WTC11 (cell line): ENCODE measurements at places on chromosomes 5 and 9.

- H3K27me3 ChIP-seq = no peaks in the 10 kb centered on the region; the same call in 1 of the 2 replicates
- no peaks in the 10 kb centered on the region for H3K4me1 ChIP-seq
- no peaks in the 10 kb centered on the region for H3K36me3 ChIP-seq
- no peak for DNase-seq
- H3K4me3 ChIP-seq = no peak overlapping the region
Measured at GRCh38 chr5:142036918-142037317, 24.1 kb upstream of the GNPDA1 start.

DNA sequence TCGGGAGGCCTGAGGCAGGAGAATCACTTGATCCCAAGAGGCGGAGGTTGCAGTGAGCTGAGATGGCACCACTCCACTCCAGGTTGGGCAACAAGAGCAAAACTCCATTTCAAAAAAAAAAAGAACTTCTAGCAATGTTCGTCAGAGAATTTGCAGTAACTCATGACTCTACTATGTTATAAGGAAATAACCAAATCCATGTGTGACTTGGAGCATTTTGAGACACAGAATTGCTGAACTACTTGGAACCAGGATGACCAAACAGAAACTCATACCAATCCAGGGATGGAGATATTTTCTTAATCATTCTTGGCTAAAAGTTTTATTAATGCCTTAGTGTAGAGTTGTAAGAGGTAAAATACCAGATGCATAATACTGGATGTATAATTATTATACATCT lies 99.9 kb upstream of the BNC2 start:
- no peak overlapping the region for H3K27ac ChIP-seq
- H3K27me3 ChIP-seq = no peaks in the 10 kb centered on the region
- H3K36me3 ChIP-seq = peaks cover 9% of the 10 kb centered on the region

DNA sequence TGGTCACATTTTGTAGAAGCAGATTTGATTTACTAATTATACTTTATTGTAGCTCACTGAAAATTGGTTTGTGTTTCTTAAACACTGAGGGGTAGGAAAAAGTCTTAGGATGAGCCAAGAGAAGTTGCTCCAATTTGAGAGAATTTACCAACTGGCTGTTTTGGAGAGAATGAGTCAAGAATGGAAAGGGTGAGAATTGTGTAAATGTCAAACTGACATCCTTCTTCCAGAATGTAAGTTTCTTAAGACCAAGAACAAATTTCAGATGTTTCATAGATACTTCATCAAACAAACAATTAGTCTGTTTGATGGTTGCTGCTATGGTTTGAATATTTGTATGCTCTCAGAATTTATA lies 106.2 kb upstream of the TXNDC8 start:
- no peak overlapping the region for H3K4me3 ChIP-seq
- H3K27ac ChIP-seq = no peak overlapping the region
- no peaks in the 10 kb centered on the region; the same call in 1 of the 2 replicates for H3K27me3 ChIP-seq
- no peaks in the 10 kb centered on the region for H3K4me1 ChIP-seq
- H3K36me3 ChIP-seq = peaks cover 9% of the 10 kb centered on the region

DNA sequence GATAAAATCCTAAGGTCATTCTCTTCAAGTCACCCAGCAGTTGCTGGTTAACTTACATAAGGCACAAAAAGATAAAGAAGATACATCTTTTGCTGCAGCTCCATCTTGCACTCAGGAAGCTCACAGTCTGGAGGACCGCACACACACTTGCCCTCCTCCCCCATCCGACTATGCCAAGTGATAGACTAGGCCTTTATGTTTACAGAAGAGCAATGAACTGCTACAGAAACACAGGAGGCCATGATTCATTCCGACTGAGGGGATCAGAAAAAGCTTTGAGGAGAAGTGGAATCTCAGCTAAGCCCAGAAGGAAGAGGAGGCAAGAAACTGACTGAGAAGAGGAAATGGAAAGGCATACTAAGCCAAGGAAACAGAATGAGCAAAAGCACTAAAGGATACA lies 17.4 kb downstream of the NRG2 start:
- H3K4me1 ChIP-seq = peaks cover 4% of the 10 kb centered on the region; the same call in 1 of the 2 replicates
- H3K4me3 ChIP-seq = no peak overlapping the region
- no peaks in the 10 kb centered on the region for H3K36me3 ChIP-seq
- DNase-seq = no peak
- H3K27me3 ChIP-seq = peaks cover 62% of the 10 kb centered on the region

DNA sequence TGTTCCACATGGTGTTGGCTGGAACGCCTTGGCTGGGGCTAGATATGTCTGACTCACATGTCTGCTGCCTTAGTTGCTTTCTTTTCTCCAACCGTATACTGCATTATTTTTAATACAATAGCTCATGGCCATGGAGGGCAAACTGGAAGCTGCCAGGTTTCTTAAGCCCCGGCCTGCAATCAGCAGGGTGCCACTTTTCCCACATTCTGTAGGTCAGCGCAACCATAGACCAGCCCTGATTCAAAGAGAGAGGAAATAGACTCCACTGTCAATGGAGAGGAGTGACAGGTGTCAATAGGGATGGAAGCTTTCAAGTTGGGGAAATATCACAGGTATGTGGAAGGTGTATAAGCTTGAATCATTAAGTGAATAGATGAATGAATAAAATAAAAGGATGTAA lies 60.5 kb downstream of the TARS1 start:
- no peak for DNase-seq
- H3K27me3 ChIP-seq = no peaks in the 10 kb centered on the region
- H3K27ac ChIP-seq = no peak overlapping the region
- H3K4me1 ChIP-seq = 0 out of 2 replicates have a peak, but pooled peaks cover 3% of the 10 kb centered on the region
- H3K36me3 ChIP-seq = no peaks in the 10 kb centered on the region

DNA sequence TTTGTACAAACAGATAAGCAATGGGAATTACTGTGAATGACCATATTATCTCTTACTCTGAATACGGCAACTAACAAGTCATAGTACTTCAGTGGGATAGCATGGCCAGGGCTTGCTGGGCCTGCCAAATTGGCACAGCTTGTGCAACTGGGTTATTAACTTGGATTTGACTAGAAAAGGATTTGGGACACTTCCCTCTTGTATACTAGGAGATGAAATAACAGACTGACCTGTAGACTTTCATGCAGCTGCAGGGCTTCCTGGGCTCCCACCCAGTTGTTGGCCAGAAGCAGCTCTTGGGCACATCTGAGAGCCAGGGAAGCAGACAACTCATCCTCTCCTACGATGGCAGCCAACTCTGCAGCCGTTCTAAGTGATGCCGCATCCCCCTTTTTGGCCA lies 39.8 kb downstream of the CNOT8 start:
- no peaks in the 10 kb centered on the region for H3K4me1 ChIP-seq
- H3K27me3 ChIP-seq = no peaks in the 10 kb centered on the region
- DNase-seq = no peak
- H3K36me3 ChIP-seq = peaks cover 84% of the 10 kb centered on the region
- no peak overlapping the region for H3K4me3 ChIP-seq
- H3K27ac ChIP-seq = no peak overlapping the region

GRCh38 chr9:92794426-92794825 lies 29.8 kb upstream of the BICD2 start:
- H3K4me1 ChIP-seq = peaks cover 10% of the 10 kb centered on the region
- H3K36me3 ChIP-seq = peaks cover 2% of the 10 kb centered on the region; the same call in 1 of the 2 replicates
- no peak overlapping the region for H3K4me3 ChIP-seq
- peaks cover 8% of the 10 kb centered on the region for H3K27me3 ChIP-seq
- H3K27ac ChIP-seq = no peak overlapping the region

- no peaks in the 10 kb centered on the region for H3K27me3 ChIP-seq
- no peak for DNase-seq
- H3K36me3 ChIP-seq = no peaks in the 10 kb centered on the region
Measured at GRCh38 chr5:97096191-97096590, 46.2 kb downstream of the LIX1 start.
